ENCODE measurements at places on chromosomes 4 and X.

DNA sequence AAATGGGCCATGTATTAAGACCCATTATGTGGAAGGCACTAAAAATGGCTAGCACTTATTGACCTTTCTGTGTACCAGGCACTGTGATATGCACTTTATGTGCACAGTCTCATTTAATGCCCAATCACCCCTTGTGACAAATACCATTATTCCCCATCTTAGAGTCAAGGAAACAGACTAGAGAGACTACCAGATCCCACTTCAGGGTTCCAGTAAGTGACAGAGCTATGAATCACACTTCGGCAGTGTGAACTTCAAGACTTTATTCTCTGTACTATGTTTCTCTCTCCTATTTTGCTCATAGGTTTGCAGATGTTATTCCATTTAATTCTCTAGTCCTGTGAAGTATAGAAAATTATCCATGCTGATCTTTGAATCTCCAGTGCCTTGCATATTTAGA, 107.0 kb downstream of the NFKB1 start:
- DNase-seq, result no peak

DNA sequence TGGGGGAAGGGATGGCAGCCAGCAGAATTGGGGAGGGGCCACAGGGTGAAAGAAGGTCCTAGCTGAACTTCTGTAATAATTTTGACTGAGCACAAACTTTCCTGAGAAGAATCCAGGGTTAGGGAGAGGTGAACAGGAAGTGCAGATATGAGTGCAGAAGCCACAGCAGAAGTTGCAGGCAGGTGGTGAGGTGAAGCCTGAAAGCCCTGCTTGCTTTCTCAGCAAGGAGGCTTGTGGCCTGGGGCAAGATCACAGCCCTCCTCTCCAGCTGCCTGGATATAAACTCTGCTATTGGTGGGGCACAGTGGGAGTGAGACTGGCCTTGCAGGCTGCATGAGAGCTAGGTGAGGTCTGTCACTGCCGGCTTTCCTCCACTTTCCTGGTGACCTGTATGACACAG, 44.1 kb upstream of the UPRT start:
- DNase-seq, result no peak

DNA sequence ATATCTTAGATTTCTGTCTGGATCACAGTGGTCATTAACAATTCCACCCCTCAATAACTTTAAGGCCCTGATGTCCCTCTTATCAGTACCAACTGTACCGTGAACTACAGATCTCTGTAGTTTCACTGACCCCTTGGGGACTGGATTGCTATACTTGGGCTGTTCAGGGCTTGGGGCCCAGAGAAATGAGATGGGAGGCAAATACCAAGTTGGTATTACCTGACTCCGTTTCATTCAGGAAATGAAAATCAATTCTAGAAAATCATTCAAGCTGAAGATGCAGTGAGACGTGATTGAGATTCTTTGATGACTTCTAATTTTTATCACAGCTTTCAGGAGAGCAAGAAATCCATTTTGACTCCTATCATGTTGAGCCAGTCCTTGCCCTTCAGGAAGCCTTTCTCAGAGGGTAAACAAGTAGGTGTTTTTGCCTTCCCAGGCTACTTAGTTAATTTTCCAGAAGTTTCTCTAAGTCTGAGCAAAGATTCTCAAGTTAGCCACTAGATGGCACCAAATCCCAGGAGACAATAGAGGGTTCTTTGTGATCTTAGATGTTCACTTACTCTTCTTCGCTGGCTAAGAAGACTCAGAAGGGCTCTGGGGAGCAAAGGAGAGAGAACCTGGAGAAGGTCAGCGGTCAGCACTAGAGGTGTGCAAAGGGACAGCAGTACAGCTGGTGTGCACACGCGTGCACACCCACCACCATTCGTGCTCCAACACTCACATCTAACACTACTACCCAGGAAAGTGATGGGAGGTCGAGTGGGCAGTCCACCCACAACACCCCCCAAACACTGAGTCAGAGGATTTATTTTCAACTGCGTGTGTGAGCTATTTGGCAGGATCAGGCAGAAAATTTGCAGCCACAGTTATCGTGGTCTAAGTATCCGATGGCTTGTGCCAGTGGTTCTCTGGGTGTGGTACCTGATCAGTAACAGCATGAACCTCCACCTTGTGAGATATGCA, 7.4 kb downstream of the HNRNPH2 start:
- no peak for DNase-seq

- no peak for DNase-seq
Measured at GRCh38 chrX:24027086-24027485, at the start of gene KLHL15. TSS of gene KLHL15 (minus strand) at chrX:24027186. CDS start at chrX:24006693, 20,493 bp downstream.

GRCh38 chr4:147396105-147396504, 84.8 kb upstream of the EDNRA start:
- no peak for DNase-seq

GRCh38 chr4:151324124-151324751, 1.2 kb downstream of the SH3D19 start:
- no peak for DNase-seq

- no peak for DNase-seq
Measured at GRCh38 chrX:73525928-73526690, 36.9 kb upstream of the CHIC1 start.

GRCh38 chr4:15656038-15656470, 897 bp upstream of the FBXL5 start:
- DNase-seq, result no peak

- no peak for DNase-seq
Measured at GRCh38 chrX:51847463-51847862, 46.0 kb upstream of the MAGED1 start.
